ENCODE measurements at places on chromosomes 3 and 15. TPM values are rescaled to one million over a fixed set of nuclear protein-coding genes. Genes with fewer than 3 reads are reported as not detected.

- no peak overlapping the region for H3K4me3 ChIP-seq
- no peak for DNase-seq
- H3K36me3 ChIP-seq: no peaks in the 10 kb centered on the region
- peaks cover 4% of the 10 kb centered on the region for H3K27me3 ChIP-seq
- H3K27ac ChIP-seq: no peak overlapping the region
- peaks cover 10% of the 10 kb centered on the region for H3K4me1 ChIP-seq
Observed at GRCh38 chr15:96514607-96515285, 184.2 kb downstream of the NR2F2 start.

DNA sequence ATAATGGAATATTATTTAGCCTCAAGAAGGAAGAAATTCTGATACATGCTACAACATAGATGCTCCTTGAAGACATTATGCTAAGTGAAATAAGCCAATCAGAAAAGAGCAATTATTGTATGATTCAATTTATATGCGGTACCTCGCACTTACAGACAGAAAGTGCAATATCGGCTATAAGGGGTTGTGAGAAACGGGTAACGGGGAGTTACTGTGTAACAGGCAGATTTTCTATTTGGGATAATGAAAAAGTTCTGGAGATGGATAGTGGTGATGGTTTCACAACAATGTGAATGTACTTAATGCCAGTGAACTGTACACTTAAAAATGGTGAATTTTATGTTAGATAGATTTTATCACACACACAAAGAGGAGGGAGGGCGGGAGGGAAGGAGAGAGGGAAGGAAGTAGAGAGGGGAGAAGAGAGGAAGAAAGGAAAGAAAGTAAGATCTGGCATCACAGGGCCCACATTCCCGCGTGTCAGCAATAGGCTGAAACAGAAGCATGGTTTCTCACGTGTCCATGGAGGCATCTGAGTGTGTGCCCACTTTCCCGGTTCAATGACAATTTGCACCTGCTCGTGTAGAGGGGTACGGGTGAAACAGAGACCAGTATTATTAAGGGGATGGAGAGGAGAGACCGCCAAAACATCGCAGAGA lies 700 bp upstream of the BLM start:
- no peak for DNase-seq
- H3K4me3 ChIP-seq: peak overlapping the region; percentile 94
- H3K27ac ChIP-seq: peak overlapping the region; percentile 83
- H3K36me3 ChIP-seq: peaks cover 11% of the 10 kb centered on the region
- H3K27me3 ChIP-seq: no peaks in the 10 kb centered on the region
- H3K4me1 ChIP-seq: peaks cover 20% of the 10 kb centered on the region

GRCh38 chr3:142746646-142747045 lies 22.8 kb downstream of the TRPC1 start:
- H3K4me1 ChIP-seq: no peaks in the 10 kb centered on the region
- no peak overlapping the region for H3K4me3 ChIP-seq
- H3K27me3 ChIP-seq: no peaks in the 10 kb centered on the region
- H3K27ac ChIP-seq: no peak overlapping the region

TMEM207 gene
- total RNA-seq: not detected

DNA sequence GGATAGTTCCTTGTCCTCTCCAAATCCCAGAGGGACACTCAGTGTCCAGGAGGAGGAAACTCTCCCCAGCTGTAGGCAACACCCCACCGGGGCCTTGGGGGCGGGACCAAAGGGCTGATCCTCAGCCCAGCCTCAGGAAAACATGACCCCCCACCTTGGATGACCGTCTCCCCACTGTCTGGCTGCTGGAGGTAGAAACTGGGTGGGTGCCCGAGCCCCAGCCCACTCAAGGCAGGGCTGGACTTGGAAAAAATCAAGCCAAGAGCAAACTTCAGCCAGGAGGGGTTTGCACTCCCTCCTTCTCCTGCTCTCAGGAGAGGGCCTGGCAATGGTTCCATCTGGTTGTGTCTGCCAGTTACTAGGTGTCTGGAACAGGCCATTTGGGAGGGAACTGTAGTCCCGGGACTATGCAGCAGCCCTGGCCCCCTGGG lies 3.6 kb upstream of the RASL12 start:
- H3K36me3 ChIP-seq: no peaks in the 10 kb centered on the region
- no peak for DNase-seq
- H3K27ac ChIP-seq: no peak overlapping the region
- peaks cover 28% of the 10 kb centered on the region for H3K27me3 ChIP-seq
- H3K4me1 ChIP-seq: peaks cover 19% of the 10 kb centered on the region
- H3K4me3 ChIP-seq: no peak overlapping the region

GRCh38 chr15:65338366-65338765 lies 33.9 kb downstream of the RNU5B-1 start:
- no peak overlapping the region for H3K27ac ChIP-seq
- DNase-seq: no peak
- H3K4me3 ChIP-seq: no peak overlapping the region
- H3K27me3 ChIP-seq: no peaks in the 10 kb centered on the region

GRCh38 chr15:57224664-57225063 lies 151.6 kb upstream of the CGNL1 start:
- no peak for DNase-seq
- H3K4me3 ChIP-seq: no peak overlapping the region
- no peaks in the 10 kb centered on the region for H3K27me3 ChIP-seq
- H3K27ac ChIP-seq: no peak overlapping the region
- H3K4me1 ChIP-seq: peaks cover 33% of the 10 kb centered on the region

DNA sequence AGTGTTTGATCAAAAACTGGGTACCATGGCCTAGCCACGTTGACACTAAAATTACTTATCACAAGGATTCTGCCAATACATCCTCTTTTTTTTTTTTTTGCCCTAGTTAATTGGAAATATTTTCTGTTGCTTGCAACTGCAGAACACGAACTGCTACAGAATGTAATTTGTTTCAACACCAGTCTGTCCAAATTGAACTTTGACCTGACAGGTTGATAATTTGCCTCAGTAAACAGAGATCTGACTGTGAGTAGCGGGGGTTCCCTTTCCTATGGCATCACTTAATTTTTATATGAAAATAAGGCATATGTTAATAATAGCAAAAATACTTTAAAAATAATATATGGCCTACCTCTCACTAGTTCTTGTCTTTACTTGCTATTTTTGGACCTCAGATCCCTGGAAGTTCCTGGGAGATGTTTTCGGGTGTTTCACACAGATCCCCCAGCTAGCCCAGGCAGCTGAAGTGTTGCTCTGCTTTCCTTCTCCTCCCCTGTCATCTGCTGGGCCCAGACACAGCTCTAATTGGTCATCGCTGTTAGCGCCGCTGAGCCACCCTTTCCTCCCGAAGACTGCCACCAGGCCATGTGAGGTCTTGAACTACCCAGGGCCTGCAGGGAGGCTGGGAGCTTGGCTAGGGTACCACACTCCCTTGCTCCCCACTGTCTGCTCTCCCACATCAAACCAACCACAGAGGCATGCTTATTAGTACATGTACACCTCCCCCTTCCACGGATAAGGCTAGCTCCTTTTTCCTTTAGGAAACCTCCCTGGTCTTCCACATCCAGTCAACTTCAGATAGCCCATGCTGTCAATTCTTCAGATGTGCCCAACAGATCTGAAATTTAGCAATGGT lies 89.8 kb upstream of the RNF7 start:
- no peak overlapping the region for H3K27ac ChIP-seq
- DNase-seq: no peak
- H3K27me3 ChIP-seq: no peaks in the 10 kb centered on the region
- H3K4me3 ChIP-seq: no peak overlapping the region
- no peaks in the 10 kb centered on the region for H3K36me3 ChIP-seq
- peaks cover 20% of the 10 kb centered on the region for H3K4me1 ChIP-seq

DLL4 gene
- total RNA-seq: 5.9 TPM

DNA sequence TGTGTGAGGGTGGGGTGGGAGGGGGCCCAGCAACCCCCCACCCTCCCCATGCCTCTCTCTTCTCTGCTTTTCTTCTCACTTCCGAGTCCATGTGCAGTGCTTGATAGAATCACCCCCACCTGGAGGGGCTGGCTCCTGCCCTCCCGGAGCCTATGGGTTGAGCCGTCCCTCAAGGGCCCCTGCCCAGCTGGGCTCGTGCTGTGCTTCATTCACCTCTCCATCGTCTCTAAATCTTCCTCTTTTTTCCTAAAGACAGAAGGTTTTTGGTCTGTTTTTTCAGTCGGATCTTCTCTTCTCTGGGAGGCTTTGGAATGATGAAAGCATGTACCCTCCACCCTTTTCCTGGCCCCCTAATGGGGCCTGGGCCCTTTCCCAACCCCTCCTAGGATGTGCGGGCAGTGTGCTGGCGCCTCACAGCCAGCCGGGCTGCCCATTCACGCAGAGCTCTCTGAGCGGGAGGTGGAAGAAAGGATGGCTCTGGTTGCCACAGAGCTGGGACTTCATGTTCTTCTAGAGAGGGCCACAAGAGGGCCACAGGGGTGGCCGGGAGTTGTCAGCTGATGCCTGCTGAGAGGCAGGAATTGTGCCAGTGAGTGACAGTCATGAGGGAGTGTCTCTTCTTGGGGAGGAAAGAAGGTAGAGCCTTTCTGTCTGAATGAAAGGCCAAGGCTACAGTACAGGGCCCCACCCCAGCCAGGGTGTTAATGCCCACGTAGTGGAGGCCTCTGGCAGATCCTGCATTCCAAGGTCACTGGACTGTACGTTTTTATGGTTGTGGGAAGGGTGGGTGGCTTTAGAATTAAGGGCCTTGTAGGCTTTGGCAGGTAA lies 8.1 kb downstream of the FAM131A start:
- no peaks in the 10 kb centered on the region for H3K27me3 ChIP-seq
- H3K36me3 ChIP-seq: peaks cover 15% of the 10 kb centered on the region
- no peak overlapping the region for H3K4me3 ChIP-seq
- peaks cover 43% of the 10 kb centered on the region for H3K4me1 ChIP-seq
- peak overlapping the region; percentile 68 for H3K27ac ChIP-seq
- DNase-seq: no peak

AADACL2 gene
- total RNA-seq: 11.7 TPM

ZNF620 gene
- total RNA-seq: 12.3 TPM

Measured in type B pancreatic cell (in vitro differentiated cells).